ENCODE measurements at places on chromosomes 6 and 20.

- no peak for DNase-seq
Measured at GRCh38 chr6:144478483-144478882, 193.3 kb downstream of the UTRN start.

- no peak for DNase-seq
Measured at GRCh38 chr20:17339000-17339399, 112.2 kb downstream of the PCSK2 start.

- no peak for DNase-seq
Measured at GRCh38 chr6:31128093-31128676, 7.9 kb upstream of the CDSN start.

- DNase-seq: no peak
Measured at GRCh38 chr20:8012724-8013123, 6.8 kb downstream of the TMX4 start.

GRCh38 chr20:37308086-37309050, 18.9 kb downstream of the MANBAL start:
- no peak for DNase-seq

- DNase-seq: no peak
Measured at GRCh38 chr6:92380803-92381601, 1038.4 kb downstream of the EPHA7 start.

DNA sequence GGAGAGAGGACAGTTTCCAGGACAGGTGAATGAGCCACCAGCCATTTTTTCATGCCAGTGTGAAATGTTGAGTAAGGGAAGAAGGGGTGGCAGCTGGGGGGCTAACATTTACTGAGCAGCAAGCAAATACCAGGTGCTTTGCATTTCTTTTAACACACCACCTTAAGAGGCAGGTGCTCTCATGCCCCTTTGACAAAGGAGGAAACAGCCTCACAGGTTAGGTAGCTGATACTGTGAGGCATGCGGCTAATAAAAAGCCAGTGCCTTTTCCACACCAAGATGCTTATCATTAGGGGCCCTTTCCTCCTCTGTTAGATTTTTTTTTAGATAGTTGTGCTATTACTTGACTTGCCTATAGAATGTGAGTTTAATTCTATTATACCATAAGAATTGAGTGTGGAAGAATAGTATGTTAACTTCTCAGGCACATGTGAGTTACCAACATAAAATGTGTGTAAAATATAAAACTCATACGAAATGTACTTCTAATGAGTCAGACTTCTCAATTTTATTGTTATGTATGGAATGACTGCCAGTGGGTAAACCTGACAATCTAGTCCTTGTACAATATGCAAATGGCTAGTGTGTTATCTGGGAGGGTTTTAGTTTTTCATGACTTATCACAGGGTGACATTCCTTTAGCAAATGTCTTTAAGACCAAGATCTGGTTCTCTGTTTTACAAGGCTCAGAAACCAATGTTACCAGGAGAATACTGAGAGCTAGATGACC, 260.0 kb downstream of the TMEM242 start:
- DNase-seq: peak; percentile 42
